ENCODE measurements at places on chromosomes 7 and 10.

DNA sequence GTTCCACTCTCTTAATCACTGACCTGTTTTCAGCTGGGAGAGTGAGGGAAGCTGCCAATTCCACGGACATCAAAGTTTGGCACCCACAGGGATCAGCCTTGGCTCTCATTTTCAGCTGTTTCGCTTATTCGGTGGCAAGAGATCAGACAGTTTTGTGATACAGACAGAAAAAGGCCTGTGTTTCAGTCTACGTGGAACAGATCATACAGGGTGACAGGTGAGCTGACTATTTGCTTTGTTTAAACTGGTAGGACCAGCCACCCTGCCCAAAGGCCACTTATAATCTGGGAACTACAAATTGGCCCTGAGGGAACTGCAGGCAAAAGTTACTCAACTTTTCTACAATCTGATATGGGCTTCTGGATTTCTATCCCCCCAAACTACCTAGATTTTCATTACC, 128.6 kb downstream of the ZNF467 start:
- DNase-seq = no peak

DNA sequence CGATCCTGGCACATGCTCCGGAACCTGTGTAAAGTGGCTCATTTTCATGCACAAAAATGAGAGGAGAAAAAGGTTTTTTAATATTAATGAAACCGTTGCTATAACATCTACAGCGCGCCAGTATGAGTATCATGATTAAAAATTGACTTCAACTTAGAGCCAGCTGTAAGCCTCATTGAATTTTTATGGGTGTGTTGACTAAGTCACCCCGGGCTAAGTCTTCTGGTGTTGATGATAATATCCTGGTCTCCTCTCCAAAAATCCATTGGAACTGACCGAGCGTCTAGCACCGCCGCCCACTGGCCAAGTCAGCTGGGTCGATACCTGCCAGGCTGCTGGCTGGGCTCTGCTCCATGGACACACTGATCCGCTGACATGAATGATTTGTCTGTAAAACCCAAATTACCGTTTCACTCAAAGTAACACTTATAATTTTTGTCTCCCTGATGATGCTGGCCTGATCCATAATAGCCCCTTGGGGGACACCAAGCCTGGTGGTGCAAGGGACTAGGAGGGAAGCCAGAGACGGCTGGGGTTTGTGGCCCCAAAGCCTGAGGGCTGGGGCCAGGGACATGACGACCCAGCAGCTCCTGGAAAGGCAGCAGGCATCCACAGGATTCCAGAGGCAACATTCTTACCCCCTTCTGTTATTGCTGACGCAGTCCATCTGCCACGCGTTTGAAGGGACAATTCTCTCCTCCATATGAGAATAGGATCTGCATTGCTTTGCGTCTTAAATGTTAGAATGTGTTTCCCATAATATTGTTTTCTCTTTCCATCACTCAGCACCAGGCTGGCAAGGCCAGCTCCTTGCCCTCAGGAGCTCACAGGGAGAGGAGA, 131.0 kb upstream of the PPP2R2D start:
- DNase-seq = no peak

DNA sequence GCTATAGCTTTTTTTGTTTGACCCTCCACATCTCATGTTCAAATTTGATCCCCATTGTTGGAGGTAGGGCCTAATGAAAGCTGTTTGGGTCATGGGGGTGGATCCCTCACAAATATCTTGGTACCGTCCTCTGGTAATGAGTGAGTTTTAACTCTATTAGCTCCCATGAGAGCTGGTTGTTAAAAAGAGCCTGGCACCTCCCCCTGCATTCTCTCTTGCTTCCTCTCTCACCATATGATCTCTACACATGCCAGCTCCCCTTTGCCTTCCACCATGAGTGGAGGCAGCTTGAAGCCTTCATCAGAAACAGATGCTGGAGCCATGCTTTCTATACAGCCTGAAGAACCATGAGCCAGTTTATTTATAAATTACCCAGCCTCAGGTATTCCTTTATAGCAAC, 43.0 kb upstream of the IMMP2L start:
- DNase-seq = no peak

GRCh38 chr7:92695308-92696261, 105.4 kb upstream of the FAM133B start:
- DNase-seq = no peak

GRCh38 chr7:651032-651728, 75.3 kb upstream of the DNAAF5 start:
- DNase-seq = peak; percentile 52

All from activated T-cell treated with anti-CD3 and anti-CD28 coated beads, Interleukin-2, amount 50 U/mL, for 24 hours (primary cell).